ENCODE measurements at places on chromosomes 2 and 18. TPM values are rescaled to one million over a fixed set of nuclear protein-coding genes. Genes with fewer than 3 reads are reported as not detected.
A peak's percentile ranks its signal among the peaks of the same experiment; 100 is the strongest.

DNA sequence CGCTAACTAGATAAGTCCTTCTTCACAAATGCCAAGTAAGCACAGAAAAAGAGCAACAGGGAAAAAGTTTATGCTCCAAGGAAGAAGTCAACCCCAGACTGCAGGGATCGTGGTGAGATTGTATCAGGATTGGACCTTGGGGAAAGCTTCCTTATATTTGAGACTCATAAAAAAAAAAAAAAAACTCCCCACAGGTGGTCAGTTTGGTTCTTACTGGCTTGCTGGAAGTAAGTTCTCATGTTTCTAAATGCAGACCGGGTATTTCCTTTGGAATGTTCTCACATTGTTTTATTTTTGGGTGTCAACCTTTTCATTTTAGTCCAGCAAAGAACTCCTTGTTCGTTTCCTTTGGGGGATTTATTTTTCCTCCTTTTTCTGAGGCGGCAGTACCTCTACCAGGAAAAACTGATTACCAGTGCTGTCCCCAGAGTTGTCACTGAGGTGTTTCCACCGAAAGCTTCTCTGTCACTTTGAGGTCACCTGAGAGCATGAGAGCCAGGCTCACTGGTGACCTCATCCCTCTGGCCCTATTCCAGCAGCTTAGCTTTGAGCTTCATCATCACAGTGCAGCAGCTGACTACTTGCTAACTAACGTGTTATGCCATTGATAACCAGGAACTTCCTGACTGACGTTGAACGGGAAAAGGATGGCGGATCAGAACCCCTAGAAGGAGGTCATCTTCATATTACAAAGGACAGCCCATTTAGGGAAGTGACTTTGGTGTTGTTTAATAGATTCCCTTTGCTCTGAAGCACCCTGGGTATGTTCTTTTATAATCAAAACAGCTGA lies 16.8 kb upstream of the ATP8B1 start:
- no peak overlapping the region for H3K4me3 ChIP-seq
- H3K27ac ChIP-seq = no peak overlapping the region
- no peaks in the 10 kb centered on the region for H3K36me3 ChIP-seq
- H3K27me3 ChIP-seq = no peaks in the 10 kb centered on the region

Gene SCYGR4
- not detected for total RNA-seq

DNA sequence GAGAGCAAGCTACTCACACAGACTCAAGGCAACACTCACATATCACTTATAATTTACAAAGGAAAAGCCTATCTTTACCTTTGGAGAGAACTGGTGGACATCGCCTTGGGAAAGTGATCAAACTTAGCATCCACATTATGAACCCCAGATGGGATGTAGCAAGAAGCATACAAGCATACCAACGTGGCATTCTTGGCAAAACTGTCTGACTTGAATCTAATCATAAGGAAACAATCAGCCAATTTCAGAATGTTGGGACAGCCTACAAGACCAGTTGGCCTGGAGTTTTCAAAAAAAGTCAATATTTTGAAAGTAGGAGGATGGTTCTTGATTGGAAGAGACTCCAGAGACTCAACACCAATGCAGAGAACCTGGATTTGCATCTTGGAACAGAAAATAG lies 79.1 kb upstream of the PMAIP1 start:
- no peaks in the 10 kb centered on the region for H3K27me3 ChIP-seq
- H3K4me1 ChIP-seq = peaks cover 3% of the 10 kb centered on the region
- no peaks in the 10 kb centered on the region for H3K36me3 ChIP-seq
- no peak for DNase-seq
- H3K4me3 ChIP-seq = no peak overlapping the region

DNA sequence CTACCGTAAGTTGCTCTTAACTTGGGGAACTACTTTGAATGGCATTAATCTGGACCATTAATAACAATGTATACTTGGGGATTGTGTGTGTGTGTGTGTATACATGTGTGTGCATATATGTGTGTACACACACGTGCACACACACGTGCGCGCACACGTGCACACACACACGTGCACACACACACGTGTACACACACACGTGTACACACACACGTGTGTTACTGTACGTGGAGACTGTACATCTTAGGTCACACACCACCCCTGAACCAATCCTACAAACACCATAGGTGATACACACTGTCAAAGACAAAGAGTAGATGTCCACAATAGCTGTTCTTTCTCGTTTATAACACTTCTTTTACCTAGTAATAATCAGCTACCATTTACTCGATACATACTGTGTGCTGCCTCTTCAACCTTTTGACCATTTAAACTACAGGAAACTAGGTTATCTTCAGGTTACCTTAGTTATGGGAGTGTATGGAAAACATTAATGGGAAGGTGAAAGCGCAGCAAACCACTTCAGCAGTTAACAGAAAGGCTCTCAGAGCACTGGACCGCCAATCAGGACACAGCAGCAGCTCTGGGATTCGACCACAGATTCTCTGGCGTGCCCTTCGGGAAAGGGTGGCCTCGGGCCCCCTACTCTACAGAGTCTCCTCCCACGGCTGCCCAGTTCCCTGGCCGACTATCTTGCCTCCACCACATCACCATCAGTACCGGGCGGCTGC lies 894 bp upstream of the GCC2 start:
- no peaks in the 10 kb centered on the region for H3K36me3 ChIP-seq
- peak overlapping the region; percentile 78 for H3K4me3 ChIP-seq
- H3K27ac ChIP-seq = peak overlapping the region; percentile 73
- DNase-seq = no peak

Gene MAP4K4
- total RNA-seq = 40.7 TPM
